ENCODE measurements at places on chromosomes 5 and 9.

DNA sequence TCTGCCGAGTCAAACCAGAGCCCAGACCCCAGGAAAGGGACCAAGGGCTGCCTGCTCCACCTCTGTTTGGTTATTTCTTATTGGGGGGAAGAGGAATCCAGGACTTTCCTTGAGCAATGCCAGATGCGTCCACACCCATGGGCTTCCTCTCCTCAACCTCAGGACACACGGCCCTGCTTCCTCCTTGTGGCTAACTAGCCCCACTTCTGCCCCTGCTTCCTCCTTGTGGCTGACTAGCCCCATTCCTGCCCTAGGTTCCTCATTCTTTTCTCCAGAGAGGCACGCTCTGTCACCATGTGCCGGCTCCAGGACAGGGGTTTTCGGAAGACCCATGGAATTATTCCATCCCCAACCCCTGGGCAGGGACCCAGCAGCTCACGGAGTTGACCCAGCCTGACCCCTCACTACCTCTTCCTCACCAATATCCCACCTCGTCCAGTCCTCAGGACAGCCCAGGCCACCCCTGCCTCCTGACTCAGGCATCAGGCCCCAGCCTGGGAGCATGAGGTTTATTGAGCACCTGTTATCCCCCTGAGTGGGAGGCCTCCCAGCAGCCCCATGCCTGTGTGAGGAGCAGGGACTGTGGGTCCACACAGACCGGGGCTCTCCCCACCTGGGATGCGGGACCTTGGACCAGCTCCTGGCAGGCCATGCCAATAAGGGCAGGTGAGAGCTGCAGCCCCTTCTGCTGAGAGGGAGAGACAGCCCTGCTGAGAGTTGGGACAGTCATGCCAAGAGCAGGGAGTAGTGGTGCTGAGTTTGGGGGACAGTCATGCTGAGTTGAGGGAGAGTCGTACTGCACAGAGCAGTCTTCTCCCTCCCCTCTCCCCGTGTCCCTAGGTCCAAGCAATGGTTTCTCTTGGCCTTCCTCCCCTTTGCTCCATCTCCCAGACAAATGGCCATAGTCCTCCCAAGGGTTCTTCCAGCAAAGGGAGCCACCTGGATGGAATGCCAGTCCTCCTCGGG lies 11.8 kb upstream of the FCN1 start:
- no peak for DNase-seq

- no peak for DNase-seq
These were observed 127.2 kb downstream of the MLLT3 start for GRCh38 chr9:20495098-20495497.

- DNase-seq, result no peak
These were observed 179.1 kb upstream of the RASEF start for GRCh38 chr9:83242066-83242465.

- no peak for DNase-seq
These were observed 134.6 kb upstream of the RANBP3L start for GRCh38 chr5:36436306-36436705.

GRCh38 chr5:143168171-143168741 lies 235.2 kb downstream of the NR3C1 start:
- no peak for DNase-seq

DNA sequence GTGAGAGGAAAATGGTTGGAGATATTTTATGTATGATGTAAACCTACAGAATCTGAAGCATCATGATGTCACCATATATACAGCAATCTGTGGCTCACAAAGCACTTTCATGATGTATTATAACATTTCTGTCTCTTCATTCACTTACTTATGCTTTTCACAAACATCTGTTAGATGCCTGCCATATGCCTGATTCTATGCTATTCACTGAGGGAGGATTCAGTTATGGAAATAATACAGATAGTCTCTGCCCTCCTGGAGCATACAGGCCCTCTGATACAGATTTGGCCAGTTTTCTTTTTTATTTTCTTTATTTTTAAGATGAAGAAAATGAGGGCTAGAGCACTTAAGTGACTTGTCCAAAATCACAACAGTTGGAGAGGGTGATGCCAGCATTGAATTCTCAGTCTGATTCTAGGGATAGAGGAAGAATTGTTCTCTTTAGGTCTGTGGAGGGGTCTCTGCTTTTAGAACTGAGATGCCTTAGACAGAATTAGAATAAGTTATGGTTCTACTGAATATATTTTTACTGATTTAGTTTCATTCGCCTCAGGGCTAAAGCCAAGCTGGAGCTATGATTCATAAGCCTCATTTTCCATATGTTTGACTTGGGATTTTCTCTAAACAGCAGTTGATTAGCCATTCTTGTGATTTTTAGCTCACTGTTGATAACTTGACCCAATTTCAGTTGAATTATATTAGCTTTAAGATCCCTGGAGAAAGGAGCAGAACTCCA lies 636.4 kb downstream of the PRELID2 start:
- DNase-seq, result no peak

GRCh38 chr5:68242743-68243142 lies 27.2 kb downstream of the PIK3R1 start:
- DNase-seq, result peak; percentile 89

GRCh38 chr5:15929611-15930263 lies 249.9 kb downstream of the MARCHF11 start:
- no peak for DNase-seq

DNA sequence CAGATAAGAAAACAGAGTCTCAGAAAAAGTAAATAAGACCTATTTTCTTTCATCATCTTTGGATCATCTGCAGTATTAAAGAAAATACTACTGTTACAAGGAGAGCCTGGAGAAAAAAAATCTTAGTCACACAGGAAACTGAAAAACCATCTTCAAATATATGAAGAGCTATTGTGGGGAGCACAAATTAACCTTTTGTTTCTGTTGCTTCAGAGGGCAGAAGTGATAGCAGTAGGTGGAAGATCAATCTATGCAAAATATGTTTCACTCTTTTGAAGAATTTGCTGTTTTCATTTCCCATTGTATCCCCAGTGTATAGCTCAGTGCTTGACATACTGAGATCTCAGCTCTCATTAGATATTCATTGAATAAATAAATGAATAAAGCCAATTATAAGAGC lies 13.1 kb upstream of the CEMIP2 start:
- no peak for DNase-seq

GRCh38 chr5:123976379-123977033 lies 464.5 kb downstream of the CSNK1G3 start:
- DNase-seq, result peak; percentile 28

DNA sequence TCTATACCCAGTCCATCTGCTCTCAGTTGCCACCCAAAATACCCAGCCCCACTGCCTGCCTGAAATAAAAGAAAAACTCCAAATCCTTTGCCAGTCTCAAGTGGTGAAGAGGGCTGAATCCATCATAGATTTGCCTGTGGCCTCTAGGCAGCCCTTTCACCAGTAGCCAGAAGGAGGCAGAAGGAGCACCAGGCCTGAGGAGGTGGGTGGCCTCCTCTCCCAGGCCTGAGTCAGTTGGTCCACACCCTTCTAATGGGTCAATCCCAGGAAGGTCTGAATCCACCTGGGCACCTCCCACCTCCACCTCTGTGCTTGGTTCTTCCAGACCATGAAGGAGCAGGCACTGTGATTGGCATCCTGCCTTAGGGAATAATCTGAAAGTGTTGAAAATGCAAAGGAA lies 97.0 kb downstream of the DAPK1 start:
- no peak for DNase-seq

DNA sequence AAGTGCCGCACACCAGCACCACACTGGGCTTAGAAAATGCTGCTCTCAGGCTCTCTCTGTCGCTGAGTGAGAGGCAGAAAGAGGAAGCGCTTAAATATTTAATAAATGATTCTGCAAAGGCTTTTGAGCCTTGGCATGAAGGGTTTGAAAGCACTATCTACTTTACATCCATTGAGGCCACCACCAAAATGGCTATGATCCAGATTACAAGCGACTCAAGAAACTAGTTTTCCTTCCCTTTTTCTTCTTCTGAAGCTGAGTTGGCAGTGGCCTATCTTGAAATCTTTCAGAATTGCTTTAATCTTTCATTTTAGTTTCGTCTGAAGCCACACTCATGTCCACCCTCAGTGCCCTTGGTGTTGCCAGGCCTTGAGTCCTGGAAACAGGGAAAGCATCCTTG lies 59.5 kb downstream of the EBF1 start:
- no peak for DNase-seq

DNA sequence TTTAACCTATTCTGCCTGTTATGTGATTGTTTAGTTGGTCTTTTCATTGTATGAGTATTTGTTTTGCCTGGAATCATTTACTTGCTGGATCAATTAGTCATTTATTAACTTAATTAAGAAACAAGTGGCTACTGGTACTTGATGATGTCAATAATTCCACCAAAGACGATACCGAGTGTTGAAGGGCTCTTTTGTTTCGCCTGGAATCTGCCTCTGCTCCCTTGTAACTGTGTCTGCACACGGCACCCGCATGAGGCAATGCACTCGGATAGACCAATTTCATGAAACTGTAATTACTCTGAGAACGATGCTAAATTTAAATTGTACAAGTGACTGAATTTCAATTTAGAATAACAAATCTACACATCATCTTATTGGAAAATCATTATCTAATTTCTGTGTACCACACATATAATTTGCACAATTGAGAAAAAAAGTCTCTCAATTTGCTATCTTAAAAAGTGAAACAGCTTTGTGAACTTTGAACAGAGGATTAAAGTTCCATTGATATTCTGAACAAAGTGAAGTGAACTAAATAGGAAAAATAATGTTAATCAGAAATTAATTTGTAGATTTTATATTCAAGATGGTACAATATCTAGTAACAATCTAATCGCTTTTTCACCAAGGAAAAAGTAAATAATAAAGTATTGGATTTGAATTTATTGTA lies 143.2 kb downstream of the CTNND2 start:
- no peak for DNase-seq

- no peak for DNase-seq
These were observed 59.5 kb downstream of the PTBP3 start for GRCh38 chr9:112273876-112274275.

GRCh38 chr5:17314907-17315471 lies 97.6 kb downstream of the BASP1 start:
- DNase-seq, result no peak

DNA sequence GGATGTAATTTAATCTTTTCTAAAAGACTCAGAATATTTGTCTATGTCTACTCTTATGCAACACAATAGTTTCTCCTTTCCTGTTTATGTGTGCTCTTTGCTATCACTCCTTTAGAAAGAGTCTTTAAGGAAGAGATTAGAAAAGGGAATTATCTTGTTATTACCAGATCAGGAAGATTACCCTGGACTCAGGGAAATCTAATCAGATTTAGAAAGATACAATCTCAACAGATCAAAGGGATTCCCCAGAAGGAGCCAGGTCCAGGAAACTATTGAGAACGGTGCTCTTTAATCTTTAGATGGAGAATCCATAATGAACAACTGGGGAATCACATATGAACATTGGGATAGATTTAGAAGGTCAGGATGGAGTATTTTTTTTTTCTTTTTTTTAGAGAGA lies 32.4 kb upstream of the ZFR start:
- DNase-seq, result no peak

DNA sequence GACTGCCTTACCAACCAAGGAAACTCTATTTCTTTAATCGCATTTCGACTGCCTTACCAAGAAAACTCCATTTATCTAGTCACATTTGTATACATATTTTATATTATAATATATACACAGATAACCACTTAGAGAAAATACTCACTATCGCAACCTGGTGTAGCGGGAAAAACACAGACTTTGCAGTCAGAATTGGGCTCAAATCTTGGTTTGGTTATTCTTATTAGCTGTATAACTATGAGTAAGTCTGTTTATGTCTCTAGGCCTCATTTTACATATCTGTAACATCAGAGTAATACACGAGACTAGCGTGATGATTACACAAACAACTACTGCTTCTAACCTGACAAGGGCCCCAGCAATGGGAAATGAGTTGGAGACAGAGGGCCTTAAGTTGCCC lies 127.5 kb upstream of the POU5F2 start:
- no peak for DNase-seq

DNA sequence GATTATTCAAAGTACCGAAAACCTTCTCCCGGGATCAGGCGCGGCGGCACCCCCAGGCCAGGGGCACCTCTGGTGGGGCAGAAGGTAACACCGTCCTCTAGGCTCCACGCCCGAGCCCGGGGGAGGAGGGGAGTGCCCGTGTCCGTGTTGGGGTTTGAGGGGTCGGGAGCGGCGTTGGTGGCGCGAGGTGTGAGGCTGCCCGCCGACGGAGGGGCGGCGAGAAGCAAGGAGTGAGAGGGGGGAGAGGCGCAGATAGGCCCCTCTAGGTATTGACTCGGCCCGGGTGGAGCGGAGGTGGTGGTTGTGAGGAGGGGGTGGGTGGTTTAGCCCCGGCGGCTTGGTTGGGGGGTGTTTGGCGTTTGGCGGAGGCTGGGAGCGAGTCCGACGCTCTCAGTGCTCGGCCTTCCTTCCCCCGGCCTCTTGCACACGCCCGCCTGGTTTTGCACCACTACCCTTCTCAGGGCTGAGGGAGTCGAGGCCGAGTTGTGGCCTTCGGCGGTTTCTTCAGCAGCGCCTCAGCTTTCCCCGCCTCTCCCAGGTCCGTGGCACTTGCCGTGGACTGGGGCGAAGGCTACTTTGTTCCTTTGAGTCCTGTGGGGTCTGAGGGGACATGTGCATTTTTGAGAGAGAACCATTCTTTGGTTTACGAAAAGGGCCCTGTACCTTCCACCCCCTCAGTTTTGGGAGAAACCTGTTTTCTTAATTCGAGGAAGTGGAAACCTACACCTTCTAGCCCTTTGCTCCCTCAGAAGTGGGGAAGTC lies 450 bp downstream of the GPBP1 start:
- no peak for DNase-seq

DNA sequence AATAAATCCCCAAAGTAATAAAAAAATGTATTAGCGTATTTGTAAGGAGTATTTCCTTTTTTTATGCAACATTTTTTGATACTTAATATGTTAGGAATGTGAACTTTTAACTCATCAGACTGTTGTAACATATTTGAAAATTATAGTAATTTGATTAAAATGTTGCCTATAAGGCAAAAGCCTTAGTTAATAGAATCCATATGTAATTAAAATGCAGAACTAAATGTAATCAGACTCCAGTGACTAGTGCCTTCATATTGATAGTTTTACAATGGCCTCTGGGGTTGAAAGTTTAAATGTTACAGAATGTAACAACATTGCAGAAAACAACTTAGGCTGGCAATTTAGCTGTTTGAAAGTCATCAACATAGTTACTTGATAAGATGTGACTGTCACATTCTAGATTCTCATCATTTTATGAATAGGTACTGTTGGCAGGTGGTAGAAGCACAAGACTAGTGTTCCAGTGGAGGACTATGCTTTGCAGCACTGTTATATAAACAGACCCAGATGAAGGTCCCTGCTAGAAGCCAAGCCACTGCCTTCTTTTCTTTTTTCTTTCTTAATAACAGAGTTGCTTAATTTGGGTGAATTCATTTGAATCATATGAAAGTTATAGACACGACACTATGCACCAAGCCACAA lies 382.9 kb downstream of the CCDC171 start:
- no peak for DNase-seq

DNA sequence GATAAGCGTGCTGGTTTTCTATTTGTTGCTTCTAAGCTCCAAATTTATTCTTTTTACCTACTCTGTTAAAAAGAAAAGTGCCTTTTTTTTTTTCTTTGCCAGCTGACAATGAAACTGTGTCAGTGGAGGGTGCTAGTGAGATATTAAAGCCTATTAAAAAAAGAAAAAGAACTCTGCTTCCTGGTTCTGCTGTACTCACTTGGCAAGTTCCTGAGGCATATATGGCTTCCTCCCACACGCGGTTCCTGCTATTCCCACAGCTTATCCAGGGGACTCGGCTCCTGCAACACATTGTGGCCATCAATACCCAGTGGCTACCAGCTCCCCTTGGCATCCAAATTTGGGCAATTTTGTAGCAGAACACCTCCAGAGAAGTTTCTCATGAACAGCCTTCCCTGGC lies 1977.7 kb upstream of the CDH9 start:
- no peak for DNase-seq

GRCh38 chr9:123354806-123355508 lies 1.0 kb upstream of the CRB2 start:
- DNase-seq, result no peak

- DNase-seq, result no peak
These were observed 244.2 kb downstream of the RFK start for GRCh38 chr9:76150013-76150412.
